Gastrocnemius medialis (tissue), 4 donors: ENCODE measurements at places on chromosomes 12 and 14. TPM values are rescaled to one million over a fixed set of nuclear protein-coding genes. Genes with fewer than 3 reads are reported as not detected.

DNA sequence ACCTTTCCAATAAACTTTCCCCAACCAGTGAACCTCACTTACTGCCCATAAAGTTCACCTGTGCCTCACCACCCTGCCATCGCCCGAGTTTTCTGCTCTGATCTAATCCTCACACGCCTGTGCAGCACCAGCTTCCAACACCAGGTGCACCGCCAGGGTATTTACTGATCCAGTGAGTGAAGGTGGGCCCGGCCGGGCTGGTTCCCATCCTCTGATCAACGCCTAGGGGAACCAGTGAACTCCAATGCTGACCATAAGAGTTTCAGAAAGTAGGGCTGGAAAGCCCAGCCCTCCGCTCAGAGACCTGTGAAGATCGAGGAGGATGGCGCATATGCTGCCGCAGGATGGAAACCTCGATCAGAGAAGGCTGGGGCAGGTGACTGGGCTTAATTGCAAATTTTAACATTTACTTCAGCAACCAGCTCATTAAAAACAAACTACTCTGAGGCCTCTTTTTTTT, 685 bp upstream of the MYL6B start:
- H3K4me3 ChIP-seq: peak overlapping the region; percentile 61
- H3K4me1 ChIP-seq: peaks cover 24% of the 10 kb centered on the region
- H3K27me3 ChIP-seq: no peaks in the 10 kb centered on the region

Gene HRK
- total RNA-seq: not detected

DNA sequence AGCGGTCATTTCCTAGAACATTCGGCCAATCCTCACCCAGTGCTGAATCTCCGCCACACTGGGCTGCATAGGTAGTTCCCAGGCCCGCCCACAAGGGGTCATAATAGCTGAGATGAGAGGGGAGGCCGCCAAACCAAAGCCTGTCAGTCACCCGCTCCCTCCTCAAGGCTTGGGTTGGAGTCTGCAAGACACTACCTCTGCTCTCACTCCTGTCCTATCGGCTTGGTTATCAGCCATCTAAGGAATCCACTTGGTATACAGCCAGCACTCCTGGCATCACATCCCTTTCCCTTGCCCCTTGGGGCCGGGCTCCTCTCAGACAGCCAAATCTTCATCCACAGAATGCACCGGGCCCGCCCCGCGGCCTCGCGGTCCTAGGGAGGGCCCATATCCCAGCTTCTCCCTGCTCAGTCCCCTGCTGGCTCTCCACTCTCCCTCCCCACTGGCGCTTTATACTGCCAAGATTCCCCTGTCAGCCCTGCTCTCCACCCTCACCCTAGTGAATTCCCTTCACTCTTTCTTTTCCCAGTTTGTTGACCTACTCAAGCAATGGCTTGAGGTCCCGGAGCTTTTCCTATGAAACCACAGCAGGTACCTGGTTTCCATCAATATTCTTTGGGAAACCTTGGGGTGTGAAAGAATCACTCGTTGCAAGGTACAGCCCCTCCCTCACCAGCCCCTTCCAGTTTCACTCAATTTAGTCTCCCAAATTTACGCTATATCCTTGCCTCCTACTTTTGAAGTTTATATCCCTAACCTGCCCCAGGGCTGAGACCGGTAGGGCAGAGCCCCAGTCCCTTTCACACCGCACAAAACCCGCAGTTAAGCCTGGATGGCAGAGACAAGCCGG, 1.4 kb downstream of the IFFO1 start:
- no peaks in the 10 kb centered on the region for H3K36me3 ChIP-seq
- H3K4me3 ChIP-seq: peak overlapping the region; percentile 67
- H3K27ac ChIP-seq: peak overlapping the region; percentile 92
- peaks cover 66% of the 10 kb centered on the region for H3K4me1 ChIP-seq
- H3K27me3 ChIP-seq: no peaks in the 10 kb centered on the region

Gene CD163
- total RNA-seq: 57.7 TPM

Gene TEAD4
- total RNA-seq: 91.1 TPM

DNA sequence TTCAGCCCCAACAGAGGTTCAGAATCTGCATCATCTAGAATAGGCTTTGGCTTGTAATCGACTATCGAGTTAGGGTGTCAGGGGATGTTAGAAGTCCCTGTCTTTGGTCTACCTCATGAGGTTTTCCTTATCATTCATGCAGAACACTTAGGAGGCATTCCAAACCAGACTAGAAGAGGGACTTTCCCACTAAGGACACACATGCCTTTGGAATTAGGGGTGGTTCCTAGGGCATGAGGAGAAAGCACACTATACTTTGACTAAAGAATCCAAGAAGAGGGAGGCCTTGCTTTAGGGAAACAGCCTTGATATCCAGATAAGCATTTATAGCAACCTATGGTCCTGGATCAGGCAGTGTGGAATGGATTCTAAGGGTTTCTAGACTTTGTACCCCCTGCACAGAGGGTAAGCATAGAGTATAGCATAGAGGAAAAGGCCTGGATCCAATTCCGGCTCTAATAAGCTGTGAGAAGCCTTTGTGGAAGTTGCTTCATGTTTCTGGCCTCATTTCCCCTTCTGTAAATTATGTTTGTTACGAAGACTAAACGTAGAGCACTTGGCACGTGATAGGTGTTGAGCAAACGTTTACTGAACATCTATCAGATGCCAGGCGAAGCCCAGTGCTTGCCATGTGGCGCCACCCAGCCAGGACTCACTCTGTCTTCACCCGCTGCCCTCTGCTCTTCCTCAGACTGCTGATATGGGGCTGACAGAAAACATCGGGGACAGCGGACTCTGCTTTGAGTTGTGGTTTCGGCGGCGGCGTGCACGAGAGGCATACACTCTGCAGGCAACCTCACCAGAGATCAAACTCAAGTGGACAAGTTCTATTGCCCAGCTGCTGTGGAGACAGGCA, 13.2 kb downstream of the ZNF219 start:
- no peak overlapping the region for H3K27ac ChIP-seq
- H3K4me1 ChIP-seq: no peaks in the 10 kb centered on the region
- DNase-seq: no peak

Gene GLIPR1L1
- total RNA-seq: not detected

GRCh38 chr14:54312166-54312801, 84.5 kb upstream of the CDKN3 start:
- no peaks in the 10 kb centered on the region for H3K27me3 ChIP-seq
- no peak overlapping the region for H3K4me3 ChIP-seq
- no peak for DNase-seq
- no peaks in the 10 kb centered on the region for H3K4me1 ChIP-seq
- H3K36me3 ChIP-seq: no peaks in the 10 kb centered on the region
- no peak overlapping the region for H3K27ac ChIP-seq

- no peak overlapping the region for H3K4me3 ChIP-seq
- peaks cover 9% of the 10 kb centered on the region for H3K4me1 ChIP-seq
- H3K27ac ChIP-seq: no peak overlapping the region
- no peaks in the 10 kb centered on the region for H3K36me3 ChIP-seq
- peaks cover 17% of the 10 kb centered on the region for H3K27me3 ChIP-seq
- no peak for DNase-seq
Observed at GRCh38 chr12:52235001-52235764, 2.1 kb downstream of the KRT7 start.

Gene NUDT4
- 26.8 TPM for total RNA-seq

DNA sequence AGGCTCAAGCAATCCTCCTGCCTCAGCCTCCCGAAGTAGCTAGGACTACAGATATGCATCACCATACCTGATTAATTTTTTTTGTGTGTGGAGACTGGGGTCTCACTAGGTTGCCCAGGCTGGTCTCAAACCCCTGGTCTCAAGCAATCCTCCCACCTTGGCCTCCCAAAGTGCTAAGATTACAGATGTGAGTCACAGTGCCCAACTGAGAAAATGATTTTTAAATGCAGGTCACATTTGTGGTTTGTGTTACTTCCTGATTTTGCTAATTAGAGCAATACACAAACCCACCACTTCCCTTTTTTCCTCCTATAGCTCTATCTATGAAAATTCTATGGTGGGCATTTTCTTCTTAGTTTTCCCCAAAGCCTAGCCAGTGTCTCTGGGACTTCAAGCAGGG, 45.5 kb upstream of the TMEM263 start:
- H3K27me3 ChIP-seq: no peaks in the 10 kb centered on the region
- no peak overlapping the region for H3K4me3 ChIP-seq
- no peak for DNase-seq
- no peaks in the 10 kb centered on the region for H3K36me3 ChIP-seq
- H3K27ac ChIP-seq: no peak overlapping the region

GRCh38 chr14:88871429-88871828, 47.0 kb downstream of the TTC8 start:
- no peaks in the 10 kb centered on the region for H3K27me3 ChIP-seq
- H3K27ac ChIP-seq: no peak overlapping the region
- no peak overlapping the region for H3K4me3 ChIP-seq
- no peak for DNase-seq
- H3K36me3 ChIP-seq: no peaks in the 10 kb centered on the region

DNA sequence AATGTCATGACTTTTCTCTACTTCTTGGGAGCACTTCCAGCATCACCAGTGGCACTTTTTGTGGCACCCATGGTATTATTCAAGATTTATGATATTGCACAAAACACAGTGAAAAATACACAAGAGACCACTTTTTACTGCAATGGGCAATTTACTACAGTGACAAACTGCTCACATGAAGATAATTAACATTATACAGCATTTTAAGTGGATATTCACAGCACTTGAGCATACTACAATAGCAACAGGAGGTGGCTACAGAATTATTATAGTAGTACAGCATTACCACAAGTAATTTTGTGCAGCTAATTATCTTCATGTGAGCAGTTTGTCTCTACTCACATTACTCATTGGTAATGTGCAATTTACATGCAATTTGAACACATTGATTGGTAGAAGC, 18.3 kb downstream of the IL26 start:
- H3K4me3 ChIP-seq: no peak overlapping the region
- H3K36me3 ChIP-seq: no peaks in the 10 kb centered on the region
- no peak for DNase-seq
- no peaks in the 10 kb centered on the region for H3K4me1 ChIP-seq
- H3K27me3 ChIP-seq: no peaks in the 10 kb centered on the region
- H3K27ac ChIP-seq: no peak overlapping the region

DNA sequence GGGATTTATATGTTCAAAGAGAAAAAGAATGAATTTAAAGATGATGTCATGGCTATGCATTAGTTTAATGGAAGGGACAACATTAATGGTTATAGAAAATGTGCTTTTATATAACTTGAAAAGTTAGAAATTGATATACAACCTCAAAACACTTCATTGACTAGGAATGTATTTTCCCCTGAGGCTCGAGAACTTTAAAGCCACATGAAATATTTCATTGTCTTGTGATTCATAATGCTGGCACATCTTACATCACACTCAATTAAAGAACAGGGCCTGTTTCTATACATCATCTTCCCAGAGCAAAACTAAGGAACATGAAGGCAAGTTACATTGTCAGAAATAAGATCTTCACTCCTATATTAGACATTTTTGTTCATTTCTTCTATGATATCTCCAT, 35.2 kb upstream of the PAWR start:
- no peaks in the 10 kb centered on the region for H3K4me1 ChIP-seq
- no peak overlapping the region for H3K4me3 ChIP-seq
- H3K27ac ChIP-seq: no peak overlapping the region

GRCh38 chr12:130198026-130198662, 35.9 kb downstream of the FZD10 start:
- H3K27me3 ChIP-seq: no peaks in the 10 kb centered on the region
- no peaks in the 10 kb centered on the region for H3K4me1 ChIP-seq
- H3K4me3 ChIP-seq: no peak overlapping the region
- no peak for DNase-seq
- H3K36me3 ChIP-seq: no peaks in the 10 kb centered on the region

GRCh38 chr12:9745199-9745598, 12.3 kb upstream of the CLECL1 start:
- no peaks in the 10 kb centered on the region for H3K4me1 ChIP-seq
- no peaks in the 10 kb centered on the region for H3K27me3 ChIP-seq
- H3K36me3 ChIP-seq: no peaks in the 10 kb centered on the region
- no peak overlapping the region for H3K4me3 ChIP-seq
- H3K27ac ChIP-seq: no peak overlapping the region

Gene IQSEC3
- total RNA-seq: 0.02 TPM

Gene GARIN6
- not detected for total RNA-seq

Gene ZNF385A
- total RNA-seq: 3.3 TPM

DNA sequence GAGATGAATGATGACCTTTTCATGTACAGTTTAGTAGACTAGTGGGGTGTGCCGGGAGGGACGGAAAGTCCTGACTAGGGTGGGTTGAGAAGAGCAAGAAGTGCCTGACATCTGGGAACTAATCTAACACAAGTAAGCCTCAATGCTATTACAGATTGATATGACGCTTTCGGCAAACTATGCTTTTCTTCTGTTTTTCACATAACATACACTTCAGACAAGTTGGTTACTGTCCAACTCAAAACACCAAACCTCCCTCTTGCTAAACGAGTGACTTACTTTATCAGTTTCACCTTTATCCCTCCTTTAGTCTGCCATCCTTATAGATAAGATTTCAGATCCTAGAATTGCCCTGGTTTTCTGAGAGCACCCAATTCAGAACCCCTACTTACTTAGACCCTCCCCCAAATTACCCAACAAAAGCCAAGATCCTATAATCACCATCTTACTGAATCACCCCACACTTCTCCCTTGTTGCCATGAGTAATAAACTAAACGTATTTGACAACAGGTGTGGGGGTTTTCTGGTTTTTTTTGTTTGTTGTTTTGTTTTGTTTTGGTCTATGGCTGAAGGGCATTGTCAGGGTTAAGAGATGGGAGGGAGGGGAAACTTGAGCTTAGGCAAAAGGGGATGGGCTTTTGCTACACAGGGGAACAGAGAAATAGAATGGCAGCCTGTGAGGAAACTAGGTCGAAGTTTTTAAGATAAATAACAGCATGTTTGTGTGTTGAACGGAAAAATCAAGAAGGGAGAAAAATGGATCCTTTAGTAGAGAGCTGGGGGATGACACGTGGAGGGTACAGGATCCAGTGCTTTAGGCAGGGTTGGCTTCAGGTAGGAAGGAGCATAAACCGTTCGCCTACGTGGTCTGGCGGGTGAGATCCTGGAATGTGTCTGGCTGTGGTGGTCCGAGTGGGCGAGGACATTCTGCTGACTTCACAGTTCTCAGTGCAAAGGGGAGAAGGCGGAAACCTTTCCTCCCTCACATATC, 6.1 kb upstream of the PSMA3 start:
- H3K27me3 ChIP-seq: no peaks in the 10 kb centered on the region
- no peak for DNase-seq
- peaks cover 11% of the 10 kb centered on the region for H3K4me1 ChIP-seq
- H3K36me3 ChIP-seq: no peaks in the 10 kb centered on the region
- peak overlapping the region; percentile 85 for H3K27ac ChIP-seq

GRCh38 chr12:50611021-50611744, 106.4 kb downstream of the DIP2B start:
- no peaks in the 10 kb centered on the region for H3K27me3 ChIP-seq
- H3K36me3 ChIP-seq: no peaks in the 10 kb centered on the region
- no peak for DNase-seq
- no peak overlapping the region for H3K27ac ChIP-seq

DNA sequence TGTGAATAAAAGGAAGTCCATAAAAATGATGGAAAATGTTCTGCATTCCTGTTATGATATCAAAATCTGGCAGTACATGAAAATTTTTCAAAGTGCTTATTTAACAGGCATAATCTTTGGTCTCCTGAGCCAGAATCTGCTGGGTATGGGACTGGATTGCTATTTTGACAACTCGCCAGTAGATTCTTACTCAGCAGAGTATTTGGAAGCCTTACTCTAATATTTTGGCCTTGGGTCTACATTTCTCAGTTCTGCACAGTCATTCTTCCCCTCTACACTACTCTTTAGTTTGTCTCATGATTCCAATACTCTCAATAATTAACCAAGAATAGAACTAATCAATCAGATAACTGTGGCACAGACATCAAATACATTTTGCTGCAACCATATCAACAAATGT, 1.1 kb upstream of the SLCO1B1 start:
- no peak for DNase-seq
- no peak overlapping the region for H3K27ac ChIP-seq
- no peak overlapping the region for H3K4me3 ChIP-seq
- no peaks in the 10 kb centered on the region for H3K27me3 ChIP-seq
- H3K36me3 ChIP-seq: no peaks in the 10 kb centered on the region

Gene SIX4
- 27.8 TPM for total RNA-seq

Gene MUCL1
- total RNA-seq: not detected
